Natural killer cell (primary cell): ENCODE measurements at places on chromosomes 7 and 10. TPM values are rescaled to one million over a fixed set of nuclear protein-coding genes. Genes with fewer than 3 reads are reported as not detected.

Gene ELAPOR2
- total RNA-seq: 4.2 TPM

Gene AP4M1
- 8.4 TPM for total RNA-seq

Gene LRRC4
- 2.4 TPM for total RNA-seq

DNA sequence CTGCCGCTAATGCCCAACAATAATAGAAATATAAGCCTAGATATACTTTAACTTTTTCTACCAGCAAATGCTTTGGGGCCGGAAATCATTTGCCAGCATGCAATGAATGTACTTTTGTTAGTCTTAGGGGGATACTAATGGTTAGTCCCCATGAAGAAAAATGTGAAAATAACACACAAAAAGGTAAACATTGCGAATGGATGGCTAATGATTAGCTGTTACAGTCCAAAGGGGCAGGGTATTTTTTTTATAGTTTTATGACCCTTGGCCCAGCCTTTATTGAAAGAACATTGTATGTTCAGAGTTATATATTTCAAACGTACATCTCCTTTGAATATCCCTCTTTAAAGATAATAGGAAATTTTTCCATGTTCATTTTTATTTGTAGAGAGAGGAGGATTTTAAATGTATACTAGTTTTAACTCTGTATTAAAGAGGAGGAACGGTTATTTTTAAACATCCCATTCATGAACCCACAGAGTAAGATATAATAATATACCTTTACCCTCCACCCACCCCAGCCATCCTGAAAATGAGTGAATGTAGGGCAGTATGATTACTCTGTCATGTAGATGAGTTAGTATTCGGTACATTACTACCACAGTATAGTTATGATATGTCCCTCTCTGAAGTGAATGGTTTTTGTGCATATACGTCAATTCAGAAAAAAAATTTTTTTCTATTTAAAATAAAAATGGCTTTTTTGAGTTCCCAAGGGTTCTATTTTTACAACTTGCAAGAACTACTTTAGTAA, 63.6 kb downstream of the ARID5B start:
- DNase-seq: no peak

- DNase-seq: no peak
Measured at GRCh38 chr7:22730066-22730710, 3.2 kb downstream of the IL6 start.

Gene EMX2
- total RNA-seq: not detected

- DNase-seq: no peak
Measured at GRCh38 chr7:26048663-26049062, 103.3 kb upstream of the NFE2L3 start.

DNA sequence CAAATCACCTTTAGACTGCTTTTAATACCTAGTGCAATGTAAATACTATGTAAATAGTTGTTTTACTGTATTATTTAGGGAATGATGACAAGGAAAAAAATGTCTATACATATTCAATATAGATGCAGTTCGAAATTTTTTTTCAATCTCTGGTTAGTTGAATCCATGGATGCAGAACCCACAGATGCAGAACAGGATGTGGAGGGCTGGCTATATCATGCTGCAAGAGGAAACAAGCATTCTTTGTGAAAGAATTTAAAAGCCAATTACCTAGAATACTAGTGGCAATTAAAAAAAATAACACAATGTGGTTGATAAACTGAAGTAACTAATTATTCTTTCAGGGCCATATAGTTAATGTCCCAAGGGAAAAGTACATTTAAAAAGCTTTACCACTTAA, 170.4 kb downstream of the ZNF438 start:
- DNase-seq: no peak

Gene CCL26
- not detected for total RNA-seq

DNA sequence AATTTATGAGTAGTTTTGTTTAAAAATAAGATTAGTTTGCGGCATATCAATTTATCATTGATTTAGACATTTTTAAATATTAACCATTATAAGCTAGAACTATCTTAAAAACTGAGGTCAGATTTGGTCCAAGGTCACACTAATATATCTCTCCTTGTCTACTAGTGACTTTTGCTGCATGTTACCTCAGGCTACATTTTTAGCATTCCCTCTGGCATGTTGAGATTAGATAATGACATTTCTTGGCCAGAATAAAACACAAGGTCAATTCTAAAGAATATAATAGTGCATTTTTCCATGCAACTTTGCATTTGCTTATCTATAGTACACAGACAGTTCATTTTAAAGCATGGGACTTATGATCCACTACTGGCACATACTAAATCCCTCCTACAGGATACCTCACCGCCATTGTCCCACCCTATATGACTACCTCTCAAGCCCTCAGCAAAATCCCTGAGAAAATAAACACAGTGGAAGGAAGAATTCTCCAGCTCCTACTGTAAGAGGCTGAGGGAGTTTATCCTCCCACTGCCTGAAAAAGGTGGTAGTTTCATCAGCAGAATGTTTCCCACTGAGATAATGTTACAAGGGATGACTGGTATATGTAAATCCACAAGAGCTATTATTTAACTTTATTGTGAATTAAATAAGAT, 816.4 kb downstream of the GRM8 start:
- no peak for DNase-seq

DNA sequence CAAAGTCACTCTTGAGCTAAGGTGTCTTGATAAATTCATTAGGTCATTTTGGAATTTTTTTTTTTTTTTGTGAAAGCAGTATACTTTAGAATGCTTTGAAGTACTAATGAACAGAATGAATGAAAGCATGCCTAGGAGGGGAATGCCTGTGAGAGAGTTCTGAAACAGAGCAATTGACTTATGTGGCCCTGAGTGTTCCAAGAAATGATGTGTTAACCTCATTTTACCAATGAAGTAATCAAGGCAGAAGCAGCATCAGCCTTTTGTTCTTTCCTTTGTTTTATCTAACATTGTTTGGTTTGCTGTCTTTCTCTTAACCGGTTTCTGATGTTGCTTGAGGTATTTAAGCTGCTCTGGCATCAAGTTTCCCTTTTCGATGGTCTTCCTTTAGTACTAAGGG, 154.6 kb upstream of the HGF start:
- DNase-seq: no peak

DNA sequence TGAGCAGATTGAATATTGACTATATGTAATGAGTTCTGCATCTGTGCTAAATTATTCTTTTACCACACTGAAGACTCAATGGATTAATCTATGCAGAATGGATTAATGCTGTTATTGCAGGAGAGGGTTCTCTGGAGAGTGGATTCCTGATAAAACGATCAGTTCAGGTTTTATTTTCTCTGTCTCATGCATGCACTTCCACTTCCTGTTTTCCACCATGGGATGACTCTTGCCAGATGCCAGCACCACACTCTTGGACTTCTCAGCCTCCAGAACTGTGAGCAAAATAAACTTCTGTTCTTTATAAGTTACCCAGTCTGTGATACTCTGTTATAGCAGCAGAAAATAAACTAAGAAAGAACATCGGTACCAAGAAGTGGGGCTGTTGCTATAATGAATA, 207.5 kb downstream of the KCND2 start:
- no peak for DNase-seq

- no peak for DNase-seq
Measured at GRCh38 chr10:86387178-86387794, 20.7 kb upstream of the GRID1 start.

DNA sequence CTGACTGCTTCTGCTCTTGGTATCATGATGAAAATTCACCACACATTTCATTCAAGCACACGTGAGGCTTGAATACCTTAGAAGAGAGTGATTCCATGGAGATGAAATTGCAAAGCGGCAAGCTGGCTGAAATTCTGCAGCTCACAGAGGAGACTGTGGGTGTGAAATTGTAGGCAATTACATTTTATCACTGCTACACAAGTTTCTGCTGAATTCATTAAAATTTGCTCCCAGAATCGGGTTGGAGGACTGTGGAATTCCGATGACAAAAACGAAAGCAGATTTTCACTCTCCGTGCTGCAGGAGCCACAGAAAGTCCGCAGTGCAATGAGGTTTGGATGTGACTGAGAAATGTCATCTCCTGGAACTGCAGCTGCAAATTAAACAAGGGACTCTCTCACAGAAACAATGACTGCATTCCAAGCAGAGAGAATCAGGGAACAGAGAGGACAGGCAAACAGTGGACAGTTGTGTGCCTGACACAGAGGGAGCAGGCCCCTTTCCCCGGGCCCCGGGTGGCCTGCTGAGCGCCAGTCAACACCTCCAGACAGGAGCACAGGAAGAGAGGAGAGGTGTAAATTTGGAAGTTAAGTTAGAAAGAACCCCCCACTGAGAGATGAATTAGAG, 109.1 kb downstream of the C10orf90 start:
- DNase-seq: no peak

Gene MGAM2
- total RNA-seq: 1.1 TPM

GRCh38 chr7:5629941-5630340, 151.5 kb downstream of the RNF216 start:
- peak; percentile 29 for DNase-seq

DNA sequence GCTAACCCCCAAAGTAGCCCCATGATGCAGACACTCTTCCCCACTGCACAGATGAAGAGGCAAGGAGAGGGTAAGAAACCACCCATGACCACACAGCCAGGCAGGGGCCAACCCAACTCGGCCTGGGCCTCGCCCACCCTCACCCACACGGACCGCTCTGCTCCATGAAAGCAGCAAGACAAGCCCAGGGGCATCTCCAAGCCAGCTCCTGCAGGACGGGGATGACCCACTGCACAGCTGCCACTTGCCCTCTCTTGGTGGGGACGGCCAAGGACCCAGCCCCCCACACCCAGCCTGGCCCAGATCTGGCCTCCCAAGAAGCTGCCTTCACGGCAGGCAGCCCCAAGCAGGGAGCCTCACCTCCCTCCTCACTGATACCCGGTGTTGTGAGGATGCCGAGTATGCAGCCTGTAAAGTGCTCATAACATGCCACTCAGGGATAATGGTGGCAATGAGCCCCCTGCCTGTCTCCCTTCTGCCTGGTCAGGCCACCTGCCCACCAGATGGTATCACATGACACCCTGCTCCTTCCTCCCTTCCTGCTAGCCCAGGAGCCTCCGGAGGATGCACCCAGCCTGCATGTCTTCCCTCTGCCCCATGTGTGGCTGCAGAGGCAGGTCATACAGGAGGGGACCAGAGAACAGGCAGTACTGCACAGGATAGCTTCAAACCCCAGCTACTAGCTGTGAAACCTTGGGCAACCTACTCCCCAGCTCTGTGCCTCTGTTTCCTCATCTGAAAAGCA, 23.3 kb downstream of the OGDHL start:
- no peak for DNase-seq

- no peak for DNase-seq
Measured at GRCh38 chr7:155209478-155210319, 88.0 kb upstream of the INSIG1 start.

Gene MMS19
- 61.7 TPM for total RNA-seq

Gene GPR15LG
- total RNA-seq: not detected

GRCh38 chr10:132868995-132869394, 73.4 kb downstream of the CFAP46 start:
- no peak for DNase-seq
